Stimulated activated naive CD8-positive, alpha-beta T cell treated with anti-CD3 and anti-CD28 coated beads, Interleukin-15, amount 100 ng/mL, for 72 hours (primary cell): ENCODE measurements at places on chromosomes 4 and X.

- no peak for DNase-seq
Observed at GRCh38 chr4:180539284-180539683, 1703.9 kb upstream of the TENM3 start.

GRCh38 chr4:44722001-44722400, 4.4 kb downstream of the GNPDA2 start:
- no peak for DNase-seq

- no peak for DNase-seq
Observed at GRCh38 chr4:180281724-180282123, 1961.5 kb upstream of the TENM3 start.

- no peak for DNase-seq
Observed at GRCh38 chrX:53992589-53992988, 51.7 kb downstream of the PHF8 start.

DNA sequence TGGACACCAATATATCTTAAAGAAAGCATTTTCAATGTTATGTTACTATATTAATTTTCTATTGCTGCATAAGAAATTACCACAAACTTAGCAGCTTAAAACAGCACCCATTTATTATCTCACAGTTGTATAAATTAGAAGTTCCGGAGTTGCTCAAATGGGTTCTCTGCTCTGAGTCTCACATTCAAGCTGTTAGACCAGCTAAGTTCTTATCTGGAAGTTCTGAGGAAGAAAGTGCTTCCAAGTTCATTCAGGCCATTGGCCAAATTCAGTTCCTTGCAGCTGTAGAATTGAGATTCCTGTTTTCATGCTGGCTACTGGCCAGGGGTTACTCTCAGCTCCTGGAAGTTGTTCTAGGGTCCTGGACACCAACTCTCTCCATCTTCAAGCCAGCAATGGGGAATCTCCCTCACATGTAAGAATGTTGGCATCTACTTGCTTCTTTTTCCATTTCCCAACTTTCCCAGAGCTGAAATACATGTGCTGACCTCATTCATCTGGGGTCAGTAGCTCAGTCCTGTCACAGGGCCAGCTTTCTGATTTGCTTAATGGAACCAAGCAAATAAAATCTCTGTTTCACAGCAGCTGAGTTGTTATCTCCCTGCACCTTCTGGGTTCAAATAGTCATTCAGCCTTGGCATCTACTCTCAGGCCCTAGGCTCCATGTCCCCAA, 99.6 kb upstream of the INTU start:
- no peak for DNase-seq

DNA sequence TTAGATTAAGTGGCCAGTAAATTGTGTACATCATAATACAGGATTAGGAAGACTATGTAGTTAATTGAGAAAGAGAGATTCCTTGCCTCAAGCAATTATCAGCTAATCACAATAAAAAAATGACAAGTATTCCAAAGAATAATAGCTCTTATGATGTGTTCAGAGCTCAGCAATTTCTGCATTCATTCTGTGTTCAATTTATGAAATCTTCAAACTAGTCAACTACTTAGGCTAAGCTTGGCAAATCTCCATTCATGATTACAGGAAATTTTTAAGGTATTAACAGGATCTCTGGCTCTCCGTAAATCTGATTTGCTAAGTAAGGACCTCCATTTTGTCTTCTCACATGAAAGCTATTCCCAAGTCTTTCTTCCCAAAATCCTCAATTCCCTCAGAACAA, 256.9 kb upstream of the TEX13A start:
- no peak for DNase-seq

GRCh38 chrX:142251680-142252079, 46.6 kb upstream of the MAGEC2 start:
- DNase-seq = no peak

GRCh38 chr4:146165221-146165620, 10.3 kb upstream of the LSM6 start:
- DNase-seq = no peak

DNA sequence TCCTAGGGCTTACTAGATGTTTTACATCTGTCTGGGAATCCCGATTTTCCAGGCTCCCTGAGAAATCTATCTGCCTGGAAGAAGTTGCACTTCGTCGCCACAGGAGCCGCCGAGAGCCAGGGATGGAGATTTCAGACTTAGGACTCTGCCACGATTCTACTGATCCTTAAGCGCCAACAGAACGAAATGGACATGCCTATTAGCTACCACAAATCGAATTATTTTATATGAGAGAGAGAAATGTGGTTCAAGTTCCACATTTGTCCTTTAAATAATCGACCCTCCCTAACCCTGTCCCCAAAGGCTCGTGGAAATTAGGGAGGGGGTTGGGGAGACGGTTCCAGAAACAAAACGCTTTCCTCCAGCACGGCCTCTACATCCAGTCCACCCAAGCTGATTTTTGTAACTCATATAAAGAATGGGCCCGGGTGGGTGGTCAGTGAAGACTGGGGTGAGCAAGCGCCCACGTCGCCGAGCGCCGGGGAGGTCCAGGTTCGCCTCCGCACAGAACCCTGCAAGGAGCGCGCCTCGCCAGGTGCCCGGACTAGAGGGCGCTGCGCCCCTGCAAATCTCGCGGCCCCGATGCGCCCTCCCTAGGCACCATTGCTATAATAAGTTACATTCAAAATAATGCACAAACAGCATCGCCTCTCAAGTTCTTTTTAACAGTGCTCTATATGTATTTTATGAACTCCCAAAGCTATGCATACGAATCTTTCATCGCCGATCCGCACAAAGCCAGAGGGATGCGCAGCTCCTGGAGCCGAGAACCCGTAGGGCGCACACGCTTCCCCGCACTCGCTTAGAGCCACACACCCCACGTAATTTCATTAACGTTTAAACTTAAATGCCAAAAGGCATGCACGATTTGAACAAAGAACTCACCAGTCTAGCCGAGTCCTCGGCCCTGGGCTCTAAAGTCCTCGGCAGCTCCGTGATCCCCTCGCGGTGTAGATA, 2.1 kb upstream of the FAT1 start:
- peak; percentile 26 for DNase-seq

DNA sequence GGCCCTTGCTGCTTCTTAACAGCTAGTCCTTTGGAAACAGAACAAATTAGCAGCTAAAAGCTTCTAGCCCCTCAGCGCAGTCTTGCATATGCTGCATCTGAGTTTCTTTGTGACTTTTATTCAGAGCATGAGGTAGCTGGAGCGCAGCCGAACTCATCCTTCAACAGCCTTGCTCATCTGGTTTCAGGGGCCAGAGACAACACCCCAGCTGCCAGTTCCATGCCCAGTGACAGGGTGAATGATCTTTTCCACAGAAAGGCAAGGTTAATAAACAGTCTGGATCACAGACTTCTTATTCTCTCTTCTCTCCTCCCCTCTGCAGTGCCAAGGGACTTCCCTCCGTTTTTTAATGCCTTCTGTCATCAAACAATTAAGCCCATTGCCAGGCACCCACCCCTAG, 216.6 kb upstream of the INTU start:
- no peak for DNase-seq

DNA sequence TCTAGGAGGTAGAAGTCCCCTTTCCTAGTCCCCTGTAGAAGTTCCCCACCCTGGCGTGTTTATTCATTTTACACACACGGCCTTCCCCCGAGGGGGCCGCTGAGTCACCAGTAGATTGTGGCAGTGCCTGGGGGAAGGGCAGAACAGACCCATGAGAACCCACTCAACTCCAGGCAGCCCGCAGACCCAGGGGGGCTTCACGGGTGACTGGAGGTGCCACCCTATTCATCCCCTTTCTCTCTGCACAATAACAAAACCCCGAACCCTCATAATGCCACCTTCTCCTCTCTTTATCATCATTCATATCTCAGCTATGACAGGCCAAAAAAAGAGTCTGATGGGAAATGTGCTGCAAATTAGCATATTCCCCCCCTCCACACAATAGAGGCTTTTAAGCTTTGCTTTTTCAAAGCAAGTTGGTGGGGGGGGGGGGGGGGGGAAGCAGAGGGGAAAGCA, 20.4 kb upstream of the GPM6B start:
- no peak for DNase-seq

DNA sequence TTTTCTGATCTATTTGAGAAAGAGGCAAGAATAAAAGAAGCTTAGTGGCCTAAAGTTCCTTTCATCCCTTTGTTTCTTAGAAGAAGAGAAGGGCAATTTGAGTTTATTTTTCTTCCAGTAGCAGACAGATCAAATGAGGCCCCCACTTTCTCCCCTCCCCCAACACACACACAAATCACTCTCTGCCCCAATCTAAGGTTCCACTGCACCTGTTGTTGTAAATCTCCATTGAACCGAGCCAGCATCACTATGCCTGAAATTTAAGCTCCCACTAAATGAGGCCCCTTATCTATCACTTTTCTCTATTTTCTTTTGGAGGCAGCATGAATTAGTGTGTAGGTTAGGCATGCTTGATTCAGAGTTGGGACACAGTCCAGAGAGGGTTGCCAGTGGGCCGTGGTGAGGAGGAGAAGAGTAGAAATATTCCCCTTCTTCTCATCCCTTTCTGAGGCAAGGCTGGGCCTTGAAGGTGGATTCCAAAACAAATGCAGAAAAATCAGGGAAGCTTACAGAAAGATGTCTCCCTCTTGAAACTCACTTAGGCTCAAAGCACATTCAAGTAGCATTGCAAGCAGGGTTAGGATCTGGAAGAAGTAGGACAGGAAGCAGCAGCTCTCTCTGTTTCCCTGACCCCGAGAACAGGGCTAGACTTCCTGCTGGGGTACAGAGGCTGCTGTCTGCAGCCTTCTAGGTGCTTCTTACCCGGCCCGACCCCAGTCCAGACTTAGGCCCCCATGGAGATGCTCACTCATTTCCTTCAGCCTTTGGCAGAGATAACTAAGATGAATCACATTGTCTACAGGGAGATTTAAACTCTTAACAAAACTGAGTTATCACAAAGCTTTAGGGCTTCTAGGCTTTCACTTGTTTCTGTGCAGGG, 70.7 kb downstream of the RASL11B start:
- no peak for DNase-seq

DNA sequence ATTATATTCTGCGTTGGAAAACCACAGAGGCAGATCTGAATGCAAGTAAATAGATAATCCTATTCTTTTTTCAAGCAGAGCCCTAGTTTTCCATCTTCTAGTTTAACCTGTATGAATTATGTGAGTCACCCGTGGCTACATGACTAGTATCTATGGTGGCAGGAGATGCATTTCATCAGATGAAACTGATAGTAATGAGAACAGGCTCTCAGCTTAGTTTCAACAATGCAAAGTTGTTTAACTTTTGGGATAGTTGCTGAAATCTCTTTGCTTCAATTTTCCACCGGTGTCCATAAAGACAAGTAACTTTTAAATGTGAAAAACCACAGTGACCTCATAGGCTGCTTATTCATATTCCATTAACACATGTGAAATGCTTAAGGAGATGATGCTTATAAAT, 1317.4 kb upstream of the TENM3 start:
- DNase-seq = no peak

GRCh38 chr4:54742636-54743399, 85.1 kb downstream of the KIT start:
- no peak for DNase-seq

DNA sequence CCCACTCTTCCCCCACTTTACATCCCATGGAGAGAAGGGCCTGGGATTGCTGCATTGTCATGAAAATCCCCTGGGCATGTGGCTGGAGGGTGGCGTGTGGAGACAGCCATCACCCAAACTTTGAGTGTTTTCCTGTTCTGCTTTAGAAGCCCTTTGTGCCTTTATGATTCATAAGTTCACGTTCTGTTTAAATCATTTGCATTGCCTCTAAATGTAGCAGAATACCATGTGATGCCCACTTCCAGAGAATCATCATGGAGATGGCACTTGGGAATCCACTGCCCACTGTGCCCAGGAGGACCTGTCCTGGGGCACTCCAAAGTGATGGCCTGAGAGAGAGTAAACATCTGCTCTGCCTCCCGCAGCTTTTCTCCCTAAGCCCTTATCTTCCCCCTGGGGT, 52.8 kb downstream of the MED28 start:
- no peak for DNase-seq

GRCh38 chrX:17488036-17488435, 113.0 kb downstream of the NHS start:
- no peak for DNase-seq

DNA sequence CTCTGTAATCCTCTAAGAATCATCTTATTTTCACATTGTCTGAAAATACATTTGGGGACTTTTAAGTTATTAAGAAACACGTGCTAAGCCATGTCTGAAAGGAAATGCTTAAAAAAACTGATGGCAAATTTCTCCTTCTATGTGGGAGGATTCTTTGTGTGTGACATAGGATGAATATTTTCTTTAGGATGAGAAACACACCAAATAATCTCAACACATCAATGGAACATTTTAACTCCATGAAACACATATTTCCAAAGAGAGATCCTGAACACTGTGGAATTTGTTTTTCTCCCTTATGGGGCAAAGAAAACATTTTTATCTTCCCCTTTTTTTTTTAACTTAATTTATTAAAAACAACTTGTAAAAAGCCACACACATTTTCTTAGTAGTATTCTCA, 153.8 kb upstream of the ANKRD50 start:
- no peak for DNase-seq

GRCh38 chr4:628821-629635, 3.7 kb downstream of the PDE6B start:
- no peak for DNase-seq

DNA sequence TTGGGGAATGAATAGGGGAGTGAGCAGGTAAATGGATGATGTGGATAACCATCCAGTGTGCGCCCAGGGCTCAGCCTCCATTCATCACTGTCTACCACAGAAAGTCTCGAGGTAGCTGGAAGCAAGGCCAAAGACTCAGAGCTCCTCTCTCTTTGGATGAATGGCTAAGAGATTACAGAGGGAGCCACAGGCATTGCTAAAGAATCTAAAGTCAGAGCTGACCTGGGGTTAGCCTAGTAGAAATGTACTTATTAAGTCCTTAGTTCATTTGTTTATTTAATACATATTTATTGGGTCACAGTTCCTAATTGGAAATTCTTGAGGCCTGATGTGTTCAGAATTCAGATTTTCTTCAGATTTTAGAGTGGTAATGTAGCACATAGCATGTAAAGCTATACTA, 88.7 kb upstream of the HPF1 start:
- DNase-seq = no peak

GRCh38 chr4:81030061-81030980, at the start of gene BMP3:
TSS of gene BMP3 (plus strand) at chr4:81030708. CDS start at chr4:81031285, 577 bp downstream.
- peak; percentile 11 for DNase-seq

DNA sequence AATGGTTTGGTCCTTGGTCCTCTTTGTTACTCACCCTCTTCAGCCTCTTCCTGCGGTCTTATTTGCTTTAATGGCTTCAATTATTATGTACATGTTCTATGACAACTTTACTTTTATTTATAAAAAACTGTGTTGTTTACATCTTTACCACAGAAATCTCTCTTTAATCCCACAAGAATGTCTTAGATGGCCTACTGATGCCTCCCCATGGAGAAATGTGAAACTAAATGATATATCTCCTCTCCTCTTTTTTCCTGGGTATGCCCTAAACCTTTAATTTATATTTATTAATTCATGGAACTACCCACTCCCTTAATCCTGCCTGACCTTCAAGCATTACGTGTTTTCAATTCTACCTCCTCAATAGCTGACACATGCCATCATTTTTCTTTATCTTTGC, 573.2 kb downstream of the CENPC start:
- DNase-seq = no peak
